ENCODE measurements at places on chromosomes 2 and 18.

GRCh38 chr18:42517896-42518295 is 562.9 kb downstream of the PIK3C3 start:
- DNase-seq: no peak

DNA sequence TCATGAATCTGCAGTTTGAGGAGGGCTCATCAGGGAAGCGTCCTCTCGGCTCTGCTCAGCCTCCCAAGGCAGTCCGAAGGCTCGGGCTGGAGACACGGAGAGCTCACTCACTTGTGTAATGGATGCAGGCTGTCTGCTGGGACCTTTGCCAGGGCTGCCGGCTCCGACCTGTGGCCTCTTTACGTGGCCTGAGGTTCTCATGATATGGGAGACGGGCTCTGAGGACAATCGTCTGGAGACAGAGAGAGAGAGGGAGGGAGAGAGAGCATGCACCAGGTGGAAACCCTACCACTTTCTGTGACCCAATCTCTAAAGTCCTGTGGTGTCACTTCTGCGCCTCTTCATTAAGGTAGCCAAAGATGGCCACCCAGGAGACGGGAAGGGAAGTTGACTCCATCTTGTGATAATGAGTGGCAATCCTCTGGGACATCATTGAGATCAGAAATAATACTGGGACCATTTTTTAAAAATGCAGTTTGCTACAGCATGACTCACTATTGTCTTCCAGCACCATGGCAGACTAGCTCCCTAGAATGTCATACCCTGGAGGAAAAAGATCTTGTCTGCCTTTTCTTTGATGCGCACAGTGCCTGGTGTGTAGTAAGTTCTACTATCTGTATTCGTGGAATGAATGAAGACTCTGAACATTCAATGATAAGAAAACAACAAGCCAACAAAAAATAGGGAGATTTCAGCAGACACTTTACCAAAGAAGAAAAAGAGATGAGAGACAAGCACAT is 60.2 kb downstream of the CD8B2 start:
- no peak for DNase-seq

DNA sequence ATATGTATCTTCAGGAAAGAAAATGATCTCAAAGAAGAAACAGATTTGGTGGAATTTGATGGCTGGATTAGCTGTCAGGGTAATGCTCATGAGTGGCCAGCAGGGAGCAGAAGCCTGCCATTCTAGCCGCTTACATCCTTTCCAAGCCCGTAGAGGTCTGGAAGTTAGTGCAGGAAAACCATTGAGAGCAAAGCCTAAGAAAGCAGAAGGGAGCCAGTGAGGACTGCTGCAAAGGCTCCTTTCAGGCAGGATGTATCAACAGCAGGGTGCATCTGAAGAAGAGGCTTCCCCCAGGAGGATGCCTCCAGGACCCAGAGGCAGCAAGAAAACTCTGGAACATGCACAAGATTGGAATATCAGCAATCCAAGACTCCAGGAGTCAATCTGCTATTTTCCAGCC is 22.9 kb upstream of the LBH start:
- peak; percentile 52 for DNase-seq

DNA sequence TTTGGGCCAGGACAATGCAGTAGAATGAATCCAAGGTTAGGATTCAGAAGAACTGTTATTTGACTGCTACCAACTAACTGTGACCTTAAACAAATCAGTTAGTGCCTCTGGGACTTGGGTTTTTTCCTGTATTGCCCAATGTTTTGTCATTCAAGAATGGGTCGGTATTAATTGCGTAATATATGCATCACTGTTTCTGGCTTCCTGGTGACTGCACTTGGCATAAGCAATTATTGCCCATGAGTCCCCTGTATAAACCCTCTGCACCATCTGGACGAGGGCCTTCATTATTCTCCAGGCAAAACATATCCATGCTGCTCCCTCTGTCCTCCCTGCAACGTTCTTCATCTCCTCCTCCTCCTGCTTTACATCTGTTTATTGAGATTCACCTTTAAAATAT is 255.8 kb upstream of the LRRTM1 start:
- DNase-seq: no peak

DNA sequence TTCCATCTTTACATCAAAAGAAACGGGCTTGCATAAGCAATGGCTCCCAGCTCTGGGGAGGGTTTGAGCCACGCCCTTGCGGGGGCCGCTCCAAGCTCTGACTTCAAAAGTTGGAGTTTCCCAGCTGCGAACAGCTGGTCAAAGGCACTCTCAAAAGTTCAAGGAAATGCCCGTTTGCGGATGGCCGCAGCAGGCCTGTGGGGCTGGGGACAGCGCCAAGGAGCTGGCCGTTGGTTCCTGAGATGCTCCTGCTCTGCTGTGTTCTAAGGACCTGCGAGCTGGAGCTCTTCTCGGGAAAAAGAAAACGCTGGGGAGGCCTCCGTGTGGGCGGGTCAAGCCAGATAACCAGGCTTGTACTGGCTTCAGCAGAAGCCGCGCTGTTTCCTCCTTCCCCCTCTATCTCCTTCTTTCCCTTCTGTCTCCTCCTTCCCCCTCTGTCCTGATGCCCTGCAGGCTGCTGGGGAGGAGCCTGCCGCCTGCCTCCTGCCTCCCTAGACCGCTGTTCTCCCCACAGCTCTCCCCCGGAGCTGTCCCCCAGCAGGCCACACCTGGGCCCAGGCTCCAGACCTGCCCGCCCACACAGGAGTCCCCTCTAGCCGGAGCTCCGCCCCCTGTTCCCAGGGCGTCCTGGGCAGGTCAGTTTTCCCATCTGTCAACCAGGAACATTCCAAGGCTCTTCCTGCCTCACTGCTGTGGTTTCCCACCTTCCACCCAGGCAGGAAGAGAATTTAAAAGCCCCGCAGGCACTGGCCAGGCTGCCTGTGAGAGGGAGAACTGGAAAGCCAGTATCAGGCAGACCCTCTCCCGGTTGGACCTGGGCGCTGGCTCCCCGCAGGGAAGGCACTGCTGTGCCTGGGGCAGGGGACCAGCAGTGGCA is 14.1 kb downstream of the KLF11 start:
- DNase-seq: no peak

All from activated CD4-positive, alpha-beta T cell treated with anti-CD3 and anti-CD28 coated beads, Interleukin-2, Interleukin-6, amounts not matched to agents 100 ng/mL and 50 ng/mL, durations not matched to agents 16 hours and 8 hours (primary cell).